ENCODE measurements at places on chromosomes 3 and 15. TPM values are rescaled to one million over a fixed set of nuclear protein-coding genes. Genes with fewer than 3 reads are reported as not detected.

- DNase-seq = no peak
These were observed 792 bp downstream of the TPRA1 start for GRCh38 chr3:127589600-127590281.

- DNase-seq = no peak
These were observed 20.3 kb downstream of the EIF4E3 start for GRCh38 chr3:71704915-71705314.

DNA sequence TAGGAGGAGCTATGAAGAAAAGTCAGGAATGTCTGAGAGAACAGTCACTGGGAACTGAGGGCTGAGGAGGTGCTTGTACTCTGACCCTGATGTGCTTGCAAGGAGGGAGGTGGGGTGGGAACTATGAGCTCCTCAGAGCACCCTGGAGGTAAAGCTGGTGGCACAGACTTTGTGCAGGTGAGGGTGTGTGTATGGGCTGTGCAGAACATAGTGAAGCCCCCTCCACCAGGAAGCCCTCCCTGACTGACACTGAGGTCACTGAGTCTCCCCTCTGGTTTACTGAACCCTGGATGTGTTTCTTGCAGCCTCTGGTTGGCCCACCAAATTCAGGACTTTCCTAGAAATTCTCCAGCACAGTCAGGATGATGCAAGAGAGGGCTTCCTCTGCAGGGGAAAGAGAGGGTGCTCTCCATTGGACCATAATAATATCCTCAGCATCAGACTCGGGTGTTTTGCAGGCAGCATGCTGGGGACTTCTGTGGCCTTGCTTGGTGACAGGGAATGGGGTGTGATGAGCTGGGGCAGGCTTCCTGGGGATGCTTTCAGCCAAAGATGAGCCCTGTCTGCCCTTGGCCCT is 1.5 kb upstream of the ISLR start:
- no peak for DNase-seq

DNA sequence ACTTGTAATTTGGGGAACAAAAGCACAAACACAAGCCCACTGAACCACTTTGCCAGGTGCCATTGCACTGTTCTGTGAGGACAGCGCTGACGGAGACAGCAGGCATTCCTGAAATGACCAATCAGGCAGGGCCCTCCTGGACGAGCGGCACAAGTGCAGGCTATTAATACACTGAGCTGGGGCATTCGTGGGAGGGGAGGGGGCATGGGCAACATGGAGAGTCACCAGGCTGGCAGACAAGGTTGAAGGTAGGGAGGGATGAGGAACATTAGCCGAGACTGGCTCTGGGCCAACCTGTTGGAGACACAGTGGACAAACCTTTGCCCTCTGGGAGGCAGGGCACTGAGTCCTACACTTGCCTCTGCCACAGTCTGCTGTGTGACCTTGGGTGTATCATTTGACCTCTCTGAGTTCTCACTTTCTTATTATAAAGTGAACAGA is 45.6 kb downstream of the NOX5 start:
- DNase-seq = no peak

Gene DCP1A
- total RNA-seq = 19.9 TPM

Gene LCMT2
- 11.2 TPM for total RNA-seq

Gene SEMA3B
- 23.3 TPM for total RNA-seq

Gene KAT2B
- total RNA-seq = 9.7 TPM

Gene RTP3
- 0.43 TPM for total RNA-seq

Gene SSUH2
- 0.32 TPM for total RNA-seq

Gene HRH1
- 26.8 TPM for total RNA-seq

Measured in fibroblast of villous mesenchyme (primary cell).